ENCODE measurements at places on chromosomes 4 and X.
A peak's percentile ranks its signal among the peaks of the same experiment; 100 is the strongest.

DNA sequence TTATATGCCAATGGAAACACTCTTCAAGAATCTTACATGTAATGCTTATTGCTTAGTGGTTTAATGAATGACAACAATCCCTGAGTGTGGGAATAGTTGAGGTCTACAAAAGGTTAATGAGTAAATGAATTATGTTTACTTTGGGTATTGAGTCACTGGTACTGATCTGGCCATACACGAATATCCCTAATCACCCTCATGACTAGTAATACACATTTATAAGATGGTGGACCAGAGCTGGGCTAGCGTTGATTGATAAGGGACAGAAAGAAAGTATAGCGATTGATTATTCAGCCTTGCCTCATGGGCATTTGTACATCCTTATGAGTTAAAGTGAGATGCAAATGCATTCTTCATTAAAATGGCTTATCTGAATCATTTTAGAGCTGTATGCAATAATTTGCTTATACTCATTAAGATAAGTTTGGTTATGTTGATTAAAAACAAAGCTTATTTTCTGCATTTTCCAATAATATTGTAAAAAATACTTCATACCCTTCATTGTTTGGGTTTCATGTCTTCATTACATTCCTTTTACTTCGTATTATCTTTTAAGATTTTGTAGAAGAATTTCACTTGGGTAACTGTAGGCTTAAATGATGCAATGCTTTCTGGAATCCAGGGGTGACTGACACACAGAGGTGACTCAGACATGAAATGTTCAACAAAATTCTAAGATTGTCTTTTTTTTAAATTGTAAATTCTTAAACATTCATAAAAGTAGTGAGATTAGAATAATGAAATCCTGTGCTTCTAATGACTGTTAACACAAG is 47.4 kb downstream of the FGF2 start:
- DNase-seq, result no peak

DNA sequence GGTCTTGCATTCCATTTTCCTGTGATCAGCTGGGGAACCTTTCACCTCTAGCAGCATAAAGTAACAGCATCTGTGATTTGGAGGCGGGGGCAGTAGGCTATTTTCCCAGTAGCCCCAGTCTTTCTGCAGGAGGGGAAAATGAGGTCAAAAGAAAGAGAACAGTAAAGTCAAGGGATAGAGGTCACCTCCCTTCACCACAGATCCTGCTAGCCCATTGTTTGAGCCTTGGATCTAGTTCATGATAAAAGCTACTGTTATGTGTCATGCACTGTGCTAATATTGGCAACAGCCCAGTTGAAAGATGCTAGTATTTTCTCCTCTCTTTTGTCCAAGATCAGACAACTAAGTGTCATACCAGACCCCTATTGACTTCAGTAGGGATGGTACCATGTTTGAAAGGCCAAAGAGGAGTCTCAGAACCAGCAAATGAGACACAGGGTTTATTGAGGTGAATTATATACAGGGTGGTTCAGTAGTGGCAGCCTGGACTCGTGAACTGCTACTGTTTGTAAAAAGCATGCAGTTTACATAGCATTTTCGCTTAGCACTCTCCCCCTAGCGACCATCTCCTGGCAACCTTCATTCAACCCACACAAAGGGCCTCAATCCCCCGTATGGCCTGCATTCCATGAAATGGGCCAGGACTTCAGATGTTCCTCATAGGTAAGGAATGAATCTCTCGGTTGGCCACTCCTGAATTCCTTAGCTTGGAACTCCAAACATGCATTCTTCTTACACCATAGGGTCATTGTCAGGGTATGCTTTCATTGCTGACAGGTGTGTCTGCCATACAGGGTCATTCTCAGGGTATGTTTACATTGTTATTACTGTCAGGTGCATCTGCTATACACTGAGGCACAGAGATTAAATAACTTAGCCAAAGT is 170.0 kb upstream of the FRMPD4 start:
- no peak for DNase-seq

GRCh38 chr4:123361195-123361861 is 35.3 kb upstream of the SPRY1 start:
- DNase-seq, result peak; percentile 18

DNA sequence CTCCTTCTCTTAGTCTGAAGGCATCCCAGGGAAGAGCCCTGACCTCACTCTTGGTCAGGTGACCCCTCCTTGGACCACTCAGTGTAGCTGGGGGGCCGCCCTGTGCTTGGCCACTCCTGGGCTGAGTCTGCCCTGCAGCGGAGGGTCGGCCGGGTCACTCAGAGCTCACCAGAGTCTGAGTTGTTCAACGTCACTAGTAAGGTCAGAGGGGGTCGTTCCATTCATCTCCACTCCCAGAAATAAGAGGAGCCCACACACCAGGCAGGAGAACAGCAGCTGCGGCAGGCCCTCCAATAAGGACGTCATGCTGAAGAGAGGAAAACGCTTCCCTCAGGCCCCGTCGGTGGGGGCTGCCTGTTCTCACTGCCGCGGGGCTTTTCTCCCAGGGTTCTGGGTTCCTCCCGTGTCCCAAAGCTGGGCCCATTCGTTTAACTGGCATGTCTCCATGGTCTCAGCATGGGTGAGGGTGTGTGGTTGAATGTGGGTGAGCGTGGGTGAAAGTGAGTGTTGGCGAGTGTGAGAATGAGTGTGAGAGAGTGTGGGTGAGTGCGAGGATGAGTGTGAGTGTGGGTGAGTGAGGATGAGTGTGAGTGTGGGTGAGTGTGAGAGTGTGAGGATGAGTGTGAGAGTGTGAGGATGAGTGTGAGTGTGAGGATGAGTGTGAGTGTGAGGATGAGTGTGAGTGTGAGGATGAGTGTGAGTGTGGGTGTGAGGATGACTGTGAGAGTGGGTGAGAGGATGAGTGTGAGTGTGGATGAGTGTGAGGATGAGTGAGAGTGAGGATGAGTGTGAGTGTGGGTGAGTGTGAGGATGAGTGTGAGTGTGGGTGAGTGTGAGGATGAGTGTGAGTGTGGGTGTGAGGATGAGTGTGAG is 47.7 kb downstream of the ING2 start:
- no peak for DNase-seq

Data from CD14-positive monocyte (primary cell).